ENCODE measurements at places on chromosomes 2 and 18. TPM values are rescaled to one million over a fixed set of nuclear protein-coding genes. Genes with fewer than 3 reads are reported as not detected.
A peak's percentile ranks its signal among the peaks of the same experiment; 100 is the strongest.

Gene GULP1
- 118 TPM for total RNA-seq

Gene ARMC9
- total RNA-seq, result 189 TPM

Gene FASTKD1
- total RNA-seq, result 13.5 TPM

Gene FAM110C
- total RNA-seq, result not detected

Gene ABCB11
- total RNA-seq, result under 0.01 TPM

Gene CFAP65
- not detected for total RNA-seq

Gene GALNT13
- total RNA-seq, result 1.7 TPM

Gene C1QL2
- total RNA-seq, result not detected

Gene CFAP221
- total RNA-seq, result not detected

Gene DSG1
- total RNA-seq, result not detected

Gene CRYBA2
- total RNA-seq, result not detected

Gene POTEJ
- not detected for total RNA-seq

Gene POTEC
- under 0.01 TPM for total RNA-seq

DNA sequence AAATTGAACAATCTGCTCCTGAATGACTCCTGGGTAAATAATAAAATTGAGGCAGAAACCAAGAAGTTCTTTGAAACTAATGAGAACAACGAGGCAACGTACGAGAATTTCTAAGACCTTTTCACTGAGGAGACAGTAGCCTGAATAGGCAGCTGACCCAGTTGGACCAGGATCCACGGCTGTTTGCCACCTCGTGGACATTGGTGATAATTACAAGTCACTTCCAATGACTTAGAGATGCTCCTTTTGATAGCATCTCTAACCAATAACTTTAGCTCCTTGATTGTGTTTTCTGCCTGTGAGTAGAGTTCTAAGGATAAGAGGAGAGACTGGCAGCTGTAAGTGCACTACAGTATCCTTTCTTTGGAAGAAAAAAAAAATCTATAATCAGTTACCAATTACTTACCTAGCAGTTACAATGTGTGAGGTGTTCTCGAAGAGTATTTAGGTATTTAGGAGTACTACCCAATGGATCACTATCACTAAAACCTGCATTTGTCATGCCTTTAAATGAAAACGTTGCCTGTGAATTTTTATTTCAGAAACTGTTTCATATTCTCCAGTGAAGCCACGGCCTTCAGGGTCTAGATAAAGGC lies 31.3 kb upstream of the CNTNAP5 start:
- peak; percentile 14 for DNase-seq

DNA sequence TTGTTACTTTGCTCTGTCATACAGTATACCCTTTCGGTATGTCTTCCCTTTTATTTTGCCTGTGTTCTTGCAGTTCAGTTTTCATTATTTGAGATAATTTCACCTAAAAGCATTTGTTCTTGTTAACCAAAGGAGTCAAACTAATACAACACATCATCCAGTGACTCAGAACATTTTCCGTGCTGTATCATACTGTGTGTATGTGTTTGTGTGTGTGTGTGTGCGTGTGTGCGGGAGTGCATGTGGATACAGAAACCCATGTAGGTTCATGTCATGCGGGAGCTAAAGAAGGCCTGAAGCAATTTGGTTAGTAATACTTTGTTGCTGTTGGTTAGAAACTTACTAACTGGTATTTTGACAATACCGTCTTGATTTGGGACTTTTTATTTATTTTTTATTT lies 60.0 kb downstream of the CEP192 start:
- no peak for DNase-seq

- DNase-seq, result no peak
These were observed 81.7 kb upstream of the REV1 start for GRCh38 chr2:99571533-99571932.

DNA sequence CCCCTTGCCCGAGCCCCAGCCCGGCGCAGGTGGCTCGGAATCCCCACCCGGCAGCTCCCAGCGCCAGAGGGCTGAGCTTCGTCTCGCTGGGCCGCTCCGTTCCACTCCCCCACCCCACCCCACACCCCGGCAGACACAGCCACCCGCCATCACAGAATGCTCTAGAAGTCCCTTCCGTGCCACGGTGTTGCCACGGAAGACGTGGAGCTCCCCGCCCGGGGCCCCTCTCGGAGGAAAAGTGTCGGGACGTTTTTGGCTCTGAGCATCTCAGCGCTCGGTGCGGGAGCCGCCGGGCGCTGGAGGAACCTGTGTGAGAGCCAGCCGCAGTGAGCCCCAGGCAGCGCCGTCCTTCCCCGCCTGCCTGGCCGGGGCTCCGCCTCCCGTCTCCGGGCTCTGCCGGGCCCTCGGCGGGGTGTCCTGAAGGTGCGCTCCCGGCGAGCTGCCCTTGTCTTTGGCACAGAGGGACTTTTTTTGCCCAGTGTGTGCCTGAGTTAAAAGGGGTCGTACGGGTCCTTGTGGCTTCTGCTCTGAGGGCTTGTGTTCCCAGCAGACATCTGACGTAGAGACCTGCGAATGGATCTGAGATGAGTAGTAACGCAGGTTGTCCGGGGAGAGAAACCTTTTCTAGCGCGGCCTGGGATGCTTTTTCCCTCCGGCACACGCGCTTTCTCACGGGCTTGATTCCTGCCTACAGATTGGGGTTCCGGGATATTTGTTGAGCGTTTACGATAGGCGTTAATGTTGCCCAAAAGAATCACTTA lies 1.8 kb downstream of the ZCCHC2 start:
- peak; percentile 55 for DNase-seq

DNA sequence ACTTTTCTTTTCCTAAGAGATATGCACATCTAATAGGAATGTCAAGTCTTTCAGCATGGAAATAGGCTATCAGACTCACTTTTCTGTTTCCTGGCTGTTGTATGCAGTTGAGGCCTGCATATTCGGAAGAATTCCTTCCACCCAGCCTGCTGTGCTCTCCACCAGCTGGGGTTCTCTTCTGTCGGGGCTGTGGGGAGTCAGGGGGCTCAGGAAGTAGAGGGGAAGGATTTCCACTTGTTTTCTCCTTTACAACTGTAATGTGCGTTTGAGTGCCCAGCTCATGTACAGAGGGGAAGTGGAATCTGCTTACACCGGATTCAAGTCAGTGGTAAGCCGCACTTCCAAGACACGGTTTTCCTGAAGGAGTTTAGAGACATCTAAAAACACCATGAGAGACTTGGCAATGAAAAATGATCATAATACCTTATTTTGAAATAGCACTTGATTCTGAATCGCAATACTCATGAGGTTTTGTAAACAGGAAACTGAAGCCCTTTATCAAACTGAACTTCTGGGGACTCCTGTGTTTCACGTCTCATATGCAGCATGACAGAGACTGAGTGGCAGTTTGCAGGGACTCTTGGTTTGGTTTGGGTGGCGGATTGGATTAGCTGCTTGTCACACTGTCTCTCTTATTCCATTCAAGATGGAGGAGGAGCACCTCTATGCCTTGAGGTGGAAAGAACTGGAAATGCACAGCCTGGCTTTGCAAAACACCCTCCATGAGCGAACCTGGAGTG lies 90.4 kb downstream of the MTCL1 start:
- peak; percentile 29 for DNase-seq

DNA sequence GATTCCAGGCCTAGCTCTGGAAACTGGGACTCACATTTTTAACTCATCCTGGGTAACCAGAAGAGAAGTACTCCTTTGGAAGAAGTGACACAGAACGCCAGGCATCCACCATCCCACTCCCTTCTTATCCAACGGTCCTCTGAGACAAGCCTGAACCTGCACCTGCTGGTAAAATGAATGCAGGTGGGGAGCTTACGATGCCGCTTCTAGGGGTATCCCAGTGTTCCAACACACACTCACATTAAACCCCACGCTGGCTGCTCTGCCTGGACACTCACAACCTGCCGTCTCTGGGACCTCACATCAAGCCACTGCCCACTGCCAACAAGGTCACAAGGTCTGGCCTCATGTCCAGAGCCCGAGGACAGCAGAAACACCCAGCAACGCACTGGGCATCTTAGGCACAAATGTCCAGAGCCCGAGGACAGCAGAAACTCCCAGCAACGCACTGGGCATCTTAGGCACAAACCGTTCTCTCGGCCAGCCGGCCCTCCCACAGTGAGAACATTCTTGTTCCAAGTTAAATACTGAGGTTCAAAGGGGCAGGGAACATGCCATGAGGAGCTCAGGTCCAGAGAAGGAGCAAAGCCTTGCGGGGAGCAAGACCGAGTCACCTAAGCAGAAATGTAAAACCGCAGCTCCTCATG lies 9.9 kb downstream of the SLC66A2 start:
- no peak for DNase-seq

GRCh38 chr2:31075941-31076590 lies 62.2 kb downstream of the GALNT14 start:
- DNase-seq, result no peak

GRCh38 chr2:120670371-120670770 lies 65.3 kb upstream of the GLI2 start:
- DNase-seq, result no peak

GRCh38 chr2:28318023-28318422 lies 74.6 kb upstream of the FOSL2 start:
- DNase-seq, result no peak

- peak; percentile 88 for DNase-seq
These were observed 5.5 kb upstream of the CCDC68 start for GRCh38 chr18:54964741-54965140.

GRCh38 chr2:226213717-226214116 lies 585.9 kb downstream of the IRS1 start:
- DNase-seq, result peak; percentile 55

DNA sequence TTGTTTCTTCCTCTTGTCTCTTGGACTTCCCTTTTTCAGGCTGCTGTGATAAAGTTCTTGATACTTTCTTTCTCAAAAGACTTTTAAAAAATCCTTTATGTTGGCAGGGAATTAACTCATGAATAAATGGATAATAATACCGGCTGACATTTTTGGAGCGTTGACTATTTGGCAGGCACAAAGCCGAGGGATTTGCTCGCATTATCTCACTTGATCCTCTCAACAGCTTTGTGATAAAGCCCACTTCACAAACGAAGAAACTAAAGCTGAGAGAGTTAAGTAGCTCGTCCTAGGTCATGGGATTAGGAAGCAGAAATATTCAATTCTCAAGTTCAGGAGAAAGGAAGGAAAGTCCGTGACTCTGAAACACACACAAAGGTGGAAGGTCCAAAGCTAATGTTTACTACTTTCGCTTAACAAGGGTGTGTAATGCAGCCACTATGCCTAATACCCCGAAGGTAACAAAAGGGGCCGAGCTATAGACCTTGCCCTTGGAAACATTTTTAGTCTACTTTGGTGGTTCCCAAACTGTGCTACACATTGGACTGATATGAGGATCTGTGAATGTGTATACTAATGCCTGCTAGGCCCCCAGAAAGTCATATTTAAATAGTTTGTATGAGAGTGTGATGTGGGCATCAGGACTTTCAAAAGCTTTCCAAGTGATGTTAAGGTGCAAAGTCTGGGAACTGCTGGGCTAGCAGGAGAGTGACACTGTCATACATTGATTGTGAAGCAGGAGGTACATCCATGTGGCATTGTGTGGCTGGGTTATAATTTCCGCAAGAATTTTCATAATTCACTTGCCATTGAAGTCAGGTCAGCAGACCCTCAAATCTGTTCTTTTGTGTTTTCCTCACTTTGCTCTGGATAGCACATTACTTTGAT lies 508.4 kb downstream of the PLCL1 start:
- no peak for DNase-seq

GRCh38 chr2:70947556-70948184 lies 12.0 kb downstream of the ATP6V1B1 start:
- DNase-seq, result peak; percentile 29

- DNase-seq, result no peak
These were observed 3.1 kb upstream of the NMI start for GRCh38 chr2:151292546-151292945.

- no peak for DNase-seq
These were observed 444 bp upstream of the MMADHC start for GRCh38 chr2:149587950-149588487.

- DNase-seq, result no peak
These were observed 5.4 kb downstream of the CRYGD start for GRCh38 chr2:208118918-208119317.

DNA sequence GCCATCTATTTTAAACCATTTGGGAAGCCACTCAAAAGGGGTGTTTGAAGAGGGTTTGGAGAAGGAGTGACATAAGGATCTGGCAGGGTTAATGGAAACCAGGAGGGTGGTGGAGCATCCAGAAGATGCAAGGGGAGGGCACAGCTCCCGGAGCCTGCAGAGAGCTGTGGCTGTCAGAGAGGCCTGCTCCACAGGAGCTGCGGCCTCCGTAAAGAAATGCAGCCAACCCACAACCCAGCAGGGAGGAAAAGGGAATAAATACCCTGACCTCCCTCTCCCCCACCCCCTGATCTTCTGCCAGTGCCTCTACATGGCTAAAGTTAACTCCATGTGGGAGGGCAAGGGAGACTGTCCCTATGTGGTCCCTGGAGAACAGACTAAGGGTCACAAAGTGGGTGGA lies 567.1 kb upstream of the POU3F3 start:
- DNase-seq, result no peak

DNA sequence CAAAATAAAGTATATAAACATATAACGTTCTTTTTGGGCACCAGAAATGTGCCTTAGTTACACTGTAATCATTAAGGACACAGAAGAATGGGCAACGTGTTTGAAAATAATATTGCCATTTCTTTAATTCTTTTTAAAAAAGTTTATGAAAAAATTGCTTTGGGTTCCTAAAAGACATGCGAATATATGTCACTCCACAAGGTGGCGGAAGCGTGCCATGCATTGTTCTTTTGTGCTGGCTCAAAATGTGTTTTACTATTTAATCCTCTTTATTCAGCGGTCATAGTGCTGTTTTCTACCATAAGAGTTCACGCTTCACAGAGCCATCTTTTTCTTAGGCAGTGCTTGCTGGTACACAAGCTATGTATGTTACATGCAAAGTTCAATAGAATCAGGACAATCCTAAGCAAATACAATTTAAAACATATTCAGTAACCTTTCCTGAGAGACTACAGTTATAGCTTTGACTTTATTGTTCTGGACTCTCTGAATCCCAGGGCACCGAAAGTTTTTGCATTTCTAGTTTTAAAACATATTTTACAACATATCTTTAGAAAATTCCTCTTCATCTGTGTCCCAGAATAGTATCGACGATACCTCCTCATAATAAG lies 147.8 kb upstream of the ERBB4 start:
- DNase-seq, result peak; percentile 62

GRCh38 chr2:12708508-12709206 lies 8.1 kb upstream of the TRIB2 start:
- no peak for DNase-seq

GRCh38 chr2:118473846-118474540 lies 373.5 kb downstream of the EN1 start:
- no peak for DNase-seq

DNA sequence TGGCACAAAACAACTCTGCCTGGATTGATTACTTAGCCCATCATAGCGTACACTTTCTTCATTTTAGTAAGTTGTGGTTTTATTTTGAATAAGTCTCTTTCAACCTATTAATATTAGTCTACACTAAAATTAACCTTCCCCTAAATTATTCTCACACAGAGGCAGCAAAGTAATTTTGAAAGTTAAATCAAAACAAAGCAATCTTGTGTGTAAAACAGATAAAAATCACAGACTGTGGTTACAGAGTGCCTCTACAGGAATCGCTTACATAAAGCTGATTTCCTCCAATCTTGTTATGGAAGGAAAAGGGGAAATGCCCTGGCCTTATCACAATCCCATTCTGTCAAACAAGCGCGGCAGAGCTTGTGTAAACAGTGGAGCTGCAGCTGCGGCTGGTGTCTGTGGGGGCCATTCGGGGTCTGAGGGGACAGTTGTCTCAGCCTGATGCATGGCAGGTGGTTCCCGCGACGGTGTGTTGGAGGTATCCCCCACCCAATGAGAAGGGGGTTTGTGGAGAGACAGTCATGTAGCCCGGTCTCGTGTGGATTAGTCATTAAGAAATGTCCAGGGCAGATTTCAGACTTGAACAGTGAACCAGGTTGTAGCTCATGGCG lies 42.1 kb downstream of the BCL2L11 start:
- DNase-seq, result peak; percentile 55

- DNase-seq, result no peak
These were observed 15.4 kb upstream of the WIPF1 start for GRCh38 chr2:174612970-174613369.

- DNase-seq, result no peak
These were observed 131.4 kb upstream of the ID2 start for GRCh38 chr2:8550481-8550880.
